ENCODE measurements at places on chromosomes 11 and 22.

- DNase-seq = no peak
Measured at GRCh38 chr11:115672412-115672811, 168.2 kb upstream of the CADM1 start.

DNA sequence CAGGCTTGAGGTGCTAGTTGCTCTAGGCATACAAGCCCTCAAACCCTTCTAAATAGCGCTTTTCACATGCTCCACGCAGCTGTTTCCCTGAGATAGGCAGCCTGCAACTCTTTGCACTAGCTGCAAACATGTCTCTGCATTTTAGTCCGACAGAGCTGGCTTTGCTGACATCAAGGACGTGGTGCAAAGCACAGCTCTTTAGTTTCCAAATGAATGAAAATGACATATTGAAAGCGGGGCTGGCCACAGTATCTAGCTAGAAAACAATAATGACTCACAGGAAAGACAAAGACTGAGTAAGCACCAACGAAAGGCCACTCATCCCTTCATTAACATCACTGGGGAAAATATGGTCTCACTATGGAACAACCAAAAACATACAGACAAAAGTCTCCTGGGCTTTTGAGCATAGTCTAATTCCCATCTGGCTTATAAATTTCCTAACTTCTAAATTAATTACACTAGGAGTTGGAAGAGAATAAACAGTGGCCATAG lies 15.3 kb upstream of the ZC3H12C start:
- DNase-seq = no peak

DNA sequence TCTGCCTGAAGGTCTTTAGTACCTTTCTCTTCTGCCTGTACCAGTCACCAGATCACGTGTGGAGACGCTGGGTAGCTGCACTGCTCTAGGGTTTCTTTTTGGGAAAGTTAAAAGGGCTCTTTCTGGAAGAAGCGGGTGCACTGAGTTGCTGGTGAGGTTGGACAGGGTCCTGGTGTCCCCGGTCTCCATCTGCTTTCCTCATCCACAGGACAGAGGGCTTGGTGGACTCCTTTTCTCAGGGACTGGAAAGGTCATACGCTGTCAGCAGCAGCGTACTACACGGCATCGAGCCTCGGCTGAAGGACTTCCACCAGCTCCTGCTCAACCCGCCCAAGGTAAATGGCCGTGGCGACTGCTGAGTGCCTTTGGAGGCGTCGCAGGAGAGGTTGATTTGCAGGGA lies 52.8 kb downstream of the SBF1 start:
- no peak for DNase-seq

- no peak for DNase-seq
Measured at GRCh38 chr11:102158164-102158735, 48.0 kb downstream of the YAP1 start.

GRCh38 chr11:8959546-8960166 lies 4.6 kb downstream of the TMEM9B start:
- peak; percentile 75 for DNase-seq

- no peak for DNase-seq
Measured at GRCh38 chr11:101444851-101445250, 139.0 kb downstream of the TRPC6 start.

DNA sequence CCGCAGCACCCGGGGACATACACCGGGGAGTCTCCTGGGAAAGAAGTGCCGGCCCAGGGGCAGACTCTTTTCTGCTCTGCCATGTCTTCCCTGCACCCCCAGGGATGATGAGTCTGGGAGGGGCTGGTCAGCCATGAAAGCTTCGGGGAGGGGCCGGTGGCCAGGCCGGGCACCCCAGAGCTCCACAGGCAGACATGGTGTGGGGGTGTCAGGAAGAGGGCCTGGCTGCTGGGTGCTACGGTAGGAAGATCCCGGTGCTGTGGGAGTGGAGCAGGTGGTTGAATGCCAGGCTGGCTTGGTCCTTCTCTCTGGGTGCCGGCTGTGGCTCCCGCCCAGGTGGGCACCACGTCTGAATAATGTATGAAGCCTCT lies 17.4 kb downstream of the LSP1 start:
- DNase-seq = no peak

- DNase-seq = no peak
Measured at GRCh38 chr11:45606514-45607281, 58.7 kb downstream of the CHST1 start.

- DNase-seq = no peak
Measured at GRCh38 chr22:28148816-28149465, 229.9 kb upstream of the PITPNB start.

DNA sequence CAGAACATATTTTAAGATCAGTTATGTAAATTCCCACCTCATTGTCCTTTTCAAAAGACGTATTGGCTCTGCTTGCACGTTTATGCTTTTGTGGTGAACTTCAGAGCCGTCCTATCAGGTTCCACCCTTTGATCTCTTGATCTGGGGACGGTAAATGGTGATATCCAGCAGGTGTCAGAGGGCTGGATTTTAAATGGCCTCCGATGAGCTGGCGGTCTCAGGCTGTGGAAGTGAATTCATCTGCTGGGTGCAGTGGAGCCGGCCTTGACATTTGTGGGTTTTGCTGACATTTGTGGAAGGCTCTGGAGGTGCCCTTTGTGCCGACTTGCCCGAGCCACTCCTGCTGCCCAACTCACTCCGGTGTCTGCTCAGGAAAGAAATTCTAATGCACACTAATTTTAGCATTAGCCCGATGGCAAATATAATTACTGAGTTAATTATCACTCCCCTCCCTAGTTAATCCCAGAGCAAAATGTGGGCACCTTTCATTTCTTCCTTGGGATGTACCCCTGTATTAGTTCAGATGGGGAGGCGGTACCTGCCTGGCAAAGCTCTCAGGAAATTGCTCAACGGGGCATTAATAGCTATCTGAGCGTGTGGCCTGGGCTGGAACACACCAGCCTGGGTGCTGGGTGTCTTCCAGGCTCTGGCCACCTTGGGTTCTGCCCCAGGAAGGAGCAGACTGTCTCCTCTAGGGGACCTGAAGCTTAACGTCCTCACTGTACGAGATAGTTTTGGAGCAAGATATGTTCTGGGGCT lies 9.1 kb downstream of the LRP5 start:
- DNase-seq = peak; percentile 98

DNA sequence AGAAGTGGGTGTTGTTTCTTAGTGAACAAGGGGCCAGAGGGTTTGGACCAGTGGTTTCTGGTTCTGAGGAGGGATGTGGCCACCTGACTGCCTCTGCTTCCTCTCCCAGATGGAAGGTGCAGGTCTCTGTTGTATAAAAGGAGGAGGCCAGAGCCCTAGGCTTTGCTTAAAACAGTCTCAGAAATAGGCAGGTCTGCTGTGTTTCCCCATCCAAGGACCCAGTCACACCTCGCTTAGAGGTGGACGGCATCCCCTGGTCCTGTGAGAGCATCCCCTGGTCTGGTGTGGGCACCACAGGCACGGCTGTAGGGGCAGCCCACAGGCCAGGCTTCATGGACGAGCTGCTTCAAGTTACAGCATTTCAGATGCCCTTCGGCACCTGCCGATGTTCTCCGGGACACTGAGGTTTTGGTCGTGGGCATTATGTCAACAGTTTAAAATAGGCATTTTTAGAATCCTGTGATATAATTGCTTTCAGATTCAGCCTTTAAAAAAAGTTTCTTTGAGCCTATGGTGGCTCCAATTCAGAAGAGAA lies 45.7 kb upstream of the SHANK2 start:
- DNase-seq = no peak

GRCh38 chr22:42319386-42319785 lies 48.9 kb upstream of the TCF20 start:
- no peak for DNase-seq

- DNase-seq = no peak
Measured at GRCh38 chr11:117413616-117414015, 86.0 kb downstream of the CEP164 start.

DNA sequence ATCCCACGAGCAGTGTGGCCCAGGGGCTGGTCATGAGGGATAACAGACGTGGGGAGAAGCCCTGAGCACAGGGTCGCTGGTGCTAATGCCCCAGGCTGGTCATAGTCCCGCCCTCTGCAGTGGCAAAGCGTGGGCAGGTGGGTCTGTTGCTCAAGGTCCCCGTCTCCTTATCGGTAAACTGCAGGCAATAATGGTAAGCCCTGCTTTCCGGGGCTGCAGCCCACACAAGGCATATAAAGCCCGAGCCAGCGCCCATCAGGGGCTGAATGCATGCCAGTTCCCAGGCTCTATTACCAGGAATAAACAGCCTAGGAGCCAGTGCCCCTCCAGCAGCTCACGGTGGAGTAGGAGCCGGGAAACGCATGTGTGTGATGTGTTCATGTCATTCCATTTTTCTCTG lies 261.0 kb downstream of the BRD1 start:
- no peak for DNase-seq

- DNase-seq = no peak
Measured at GRCh38 chr11:60951606-60951903, 421 bp downstream of the SLC15A3 start.

- DNase-seq = no peak
Measured at GRCh38 chr11:134413043-134413825, 1.2 kb upstream of the B3GAT1 start.

- no peak for DNase-seq
Measured at GRCh38 chr11:18449251-18449650, 6.4 kb upstream of the LDHAL6A start.

- no peak for DNase-seq
Measured at GRCh38 chr11:65412271-65413076, 10.1 kb upstream of the NEAT1 start.

GRCh38 chr22:47164514-47165337 lies 402.3 kb downstream of the TBC1D22A start:
- no peak for DNase-seq

GRCh38 chr22:19970479-19971275 lies 29.1 kb upstream of the TXNRD2 start:
- peak; percentile 52 for DNase-seq

DNA sequence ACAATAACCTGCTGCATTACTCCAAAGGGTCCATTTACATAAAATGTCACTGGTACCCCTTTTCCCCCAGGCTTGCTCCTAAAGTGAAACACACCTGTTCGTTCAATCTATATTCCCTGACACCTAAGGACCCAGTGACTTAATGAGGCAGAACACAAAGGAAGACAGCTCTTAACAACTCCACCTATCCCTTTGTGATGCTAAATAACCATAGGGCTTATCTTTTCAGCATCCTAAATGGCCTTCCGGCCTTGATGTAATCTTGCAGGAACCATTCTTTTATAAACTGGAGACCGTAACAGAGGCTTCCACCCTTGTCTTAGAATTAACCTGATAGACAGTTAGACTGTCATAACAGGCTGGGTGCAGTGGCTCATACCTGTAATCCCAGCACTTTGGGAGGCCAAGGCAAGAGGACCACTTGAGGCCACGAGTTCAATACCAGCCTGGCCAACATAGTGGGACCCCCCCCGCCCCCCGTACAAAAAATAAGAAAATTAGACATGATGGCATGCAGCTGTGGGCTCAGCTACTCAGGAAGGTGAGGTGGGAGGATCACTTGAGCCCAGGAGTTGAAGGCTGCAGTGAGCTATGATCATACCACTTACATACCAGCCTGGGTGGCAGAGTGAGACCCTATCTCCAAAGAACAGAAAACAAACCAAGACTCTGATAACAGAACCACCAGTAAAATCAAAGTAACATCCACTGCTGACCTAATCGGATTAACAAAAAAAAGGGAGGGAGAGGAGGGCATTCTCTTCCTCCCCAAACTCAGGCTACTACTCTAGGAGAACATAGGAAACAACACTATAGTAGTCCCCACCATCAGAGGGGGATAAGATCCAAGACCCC lies 5.1 kb downstream of the CHEK2 start:
- DNase-seq = no peak

DNA sequence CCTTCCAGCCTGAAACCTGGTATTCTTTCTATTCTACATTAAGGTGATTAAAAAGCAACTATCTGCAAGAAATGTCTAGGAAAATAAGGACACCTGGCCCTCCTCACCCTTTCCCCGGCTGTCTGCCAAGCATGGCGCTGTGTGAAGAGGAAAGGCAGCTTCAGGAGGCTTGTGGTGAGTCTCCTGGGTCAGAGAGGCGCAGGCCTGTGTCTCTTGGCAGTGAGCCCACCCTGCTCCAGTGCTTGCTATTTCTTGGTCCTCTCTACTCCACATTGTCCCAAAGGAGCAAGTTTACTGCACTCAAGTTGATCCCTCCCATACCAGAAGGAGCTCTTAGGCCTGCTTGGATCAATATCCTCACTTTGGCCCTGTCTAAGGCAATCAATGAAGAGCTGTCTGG lies 520.7 kb upstream of the B3GAT1 start:
- DNase-seq = no peak

- no peak for DNase-seq
Measured at GRCh38 chr11:88494848-88495247, 157.3 kb upstream of the CTSC start.

Data from SW480 (cell line).